Uterus (tissue), 4 donors: ENCODE measurements at places on chromosomes 7 and 10. TPM values are rescaled to one million over a fixed set of nuclear protein-coding genes. Genes with fewer than 3 reads are reported as not detected.

Gene ACSM6
- not detected for total RNA-seq

Gene ANKRD30A
- total RNA-seq = not detected

Gene MKX
- 4.4 TPM for total RNA-seq

Gene LEP
- total RNA-seq = not detected

Gene PRSS37
- not detected for total RNA-seq

Gene EBLN1
- not detected for total RNA-seq

Gene ECHDC3
- 26.9 TPM for total RNA-seq

Gene KAT6B
- 29.1 TPM for total RNA-seq

Gene ZNF786
- 13.2 TPM for total RNA-seq

Gene GHRHR
- total RNA-seq = not detected

Gene ERVW-1
- not detected for total RNA-seq

Gene CFAP58
- total RNA-seq = 2.2 TPM

Gene CYP3A4
- not detected for total RNA-seq

Gene FIS1
- total RNA-seq = 129 TPM

Gene IGFBP3
- 202 TPM for total RNA-seq

Gene FGL2
- 20.9 TPM for total RNA-seq

Gene PVRIG
- total RNA-seq = not detected

Gene TPST1
- 97.0 TPM for total RNA-seq

Gene MSMB
- total RNA-seq = not detected

Gene PPP1R9A
- total RNA-seq = 22.4 TPM

Gene CRTAC1
- total RNA-seq = 7.5 TPM

Gene HOXA6
- total RNA-seq = 15.6 TPM

Gene AFAP1L2
- total RNA-seq = 28.4 TPM

Gene ETV1
- 3.1 TPM for total RNA-seq

Gene HOXA3
- total RNA-seq = 1.0 TPM

Gene LIPF
- 0.88 TPM for total RNA-seq

Gene TNS3
- total RNA-seq = 62.7 TPM

Gene MYOZ1
- total RNA-seq = not detected

Gene PRF1
- 0.51 TPM for total RNA-seq

Gene SRRM3
- 1.3 TPM for total RNA-seq

Gene UPK3BL1
- total RNA-seq = 31.8 TPM

Gene KLF14
- not detected for total RNA-seq

Gene ZNF804B
- total RNA-seq = not detected

Gene PTPN20
- total RNA-seq = 12.6 TPM

Gene NEBL
- total RNA-seq = 0.26 TPM

Gene LRRD1
- not detected for total RNA-seq

Gene TDRD1
- total RNA-seq = not detected

Gene SFTPA1
- 0.95 TPM for total RNA-seq

Gene POM121C
- 3.8 TPM for total RNA-seq

Gene ZNF365
- not detected for total RNA-seq

Gene GNA12
- 68.7 TPM for total RNA-seq

Gene WDFY4
- 5.2 TPM for total RNA-seq

Gene STRIP2
- total RNA-seq = not detected

Gene CABCOCO1
- total RNA-seq = 6.7 TPM

Gene PLPP4
- 0.55 TPM for total RNA-seq

Gene SFTPA2
- not detected for total RNA-seq

Gene PTPRN2
- 1.2 TPM for total RNA-seq
